ENCODE measurements at places on chromosomes 7 and 10. TPM values are rescaled to one million over a fixed set of nuclear protein-coding genes. Genes with fewer than 3 reads are reported as not detected.

GRCh38 chr7:45092931-45093235 is 4.1 kb upstream of the NACAD start:
- H3K27me3 ChIP-seq, result no peaks in the 10 kb centered on the region
- DNase-seq, result no peak
- H3K4me1 ChIP-seq, result peaks cover 21% of the 10 kb centered on the region
- no peak overlapping the region for H3K4me3 ChIP-seq
- peak overlapping the region; percentile 32 for H3K27ac ChIP-seq
- H3K36me3 ChIP-seq, result no peaks in the 10 kb centered on the region

The IDE gene
- total RNA-seq, result 41.2 TPM

DNA sequence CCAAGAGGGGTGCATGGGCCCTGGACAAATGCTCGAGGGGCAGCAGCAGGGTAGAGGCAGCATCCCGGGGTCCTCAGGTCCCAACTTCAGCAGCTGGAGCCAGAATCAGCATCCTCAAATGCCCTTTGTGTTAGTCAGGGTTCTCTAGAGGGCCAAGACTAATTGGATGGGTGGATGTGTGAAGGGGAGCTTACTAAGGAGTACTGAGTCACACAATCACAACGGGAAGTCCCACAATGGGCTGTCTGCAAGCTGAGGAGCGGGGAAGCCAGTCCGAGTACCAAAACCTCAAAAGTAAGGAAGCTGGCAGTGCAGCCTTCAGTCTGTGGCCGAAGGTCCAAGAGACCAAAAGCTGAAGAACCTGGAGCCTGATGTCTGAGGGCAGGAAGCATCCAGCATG is 162.9 kb upstream of the TCERG1L start:
- no peak for DNase-seq
- no peaks in the 10 kb centered on the region for H3K4me1 ChIP-seq
- no peak overlapping the region for H3K27ac ChIP-seq
- H3K27me3 ChIP-seq, result peaks cover 6% of the 10 kb centered on the region
- no peaks in the 10 kb centered on the region for H3K36me3 ChIP-seq

The AQP1 gene
- total RNA-seq, result 4.8 TPM

DNA sequence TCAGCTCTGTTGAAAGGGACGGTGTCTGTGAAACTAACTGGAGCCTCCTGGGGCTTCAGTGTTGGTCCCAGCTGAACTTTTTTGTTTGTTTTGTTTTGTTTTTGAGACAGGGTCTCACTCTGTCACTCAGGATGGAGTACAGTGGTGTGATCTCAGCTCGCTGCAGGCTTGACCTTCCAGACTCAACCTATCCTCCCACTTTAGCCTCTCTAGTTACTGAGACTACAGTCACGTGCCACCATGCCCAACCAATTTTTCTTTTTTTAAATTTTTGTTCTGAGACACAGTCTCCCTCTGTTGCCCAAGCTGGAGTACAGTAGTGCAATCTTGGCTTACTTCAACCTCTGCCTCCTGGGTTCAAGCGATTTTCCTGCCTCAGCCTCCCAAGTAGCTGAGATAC is 13.4 kb upstream of the DNAJB6 start:
- H3K27ac ChIP-seq, result no peak overlapping the region
- H3K36me3 ChIP-seq, result no peaks in the 10 kb centered on the region
- no peaks in the 10 kb centered on the region for H3K27me3 ChIP-seq
- no peak for DNase-seq

GRCh38 chr10:62554632-62555199 is 180.5 kb downstream of the ZNF365 start:
- H3K4me3 ChIP-seq, result no peak overlapping the region
- no peak overlapping the region for H3K27ac ChIP-seq
- H3K27me3 ChIP-seq, result peaks cover 4% of the 10 kb centered on the region
- H3K36me3 ChIP-seq, result no peaks in the 10 kb centered on the region

GRCh38 chr10:51972733-51973346 is 273.4 kb upstream of the CSTF2T start:
- H3K4me3 ChIP-seq, result no peak overlapping the region
- no peaks in the 10 kb centered on the region for H3K4me1 ChIP-seq
- H3K27me3 ChIP-seq, result no peaks in the 10 kb centered on the region
- DNase-seq, result no peak

GRCh38 chr7:122140918-122141317 is 3.1 kb downstream of the AASS start:
- no peaks in the 10 kb centered on the region for H3K27me3 ChIP-seq
- H3K4me3 ChIP-seq, result no peak overlapping the region
- H3K36me3 ChIP-seq, result no peaks in the 10 kb centered on the region
- no peak for DNase-seq
- H3K4me1 ChIP-seq, result peaks cover 11% of the 10 kb centered on the region

The CFAP43 gene
- total RNA-seq, result 6.0 TPM

GRCh38 chr7:105408791-105409410 is 20.2 kb upstream of the SRPK2 start:
- H3K27me3 ChIP-seq, result no peaks in the 10 kb centered on the region
- H3K36me3 ChIP-seq, result no peaks in the 10 kb centered on the region
- no peak for DNase-seq
- no peak overlapping the region for H3K4me3 ChIP-seq

GRCh38 chr10:123559823-123560092 is 106.4 kb upstream of the GPR26 start:
- no peaks in the 10 kb centered on the region for H3K36me3 ChIP-seq
- H3K27ac ChIP-seq, result no peak overlapping the region
- peaks cover 18% of the 10 kb centered on the region for H3K27me3 ChIP-seq
- H3K4me1 ChIP-seq, result no peaks in the 10 kb centered on the region

The CYP2C19 gene
- total RNA-seq, result not detected

The FGF8 gene
- total RNA-seq, result not detected

- no peak for DNase-seq
- no peaks in the 10 kb centered on the region for H3K36me3 ChIP-seq
- H3K27me3 ChIP-seq, result no peaks in the 10 kb centered on the region
These were observed 1.1 kb downstream of the SP4 start for GRCh38 chr7:21429021-21429420.

The FAM53B gene
- 9.8 TPM for total RNA-seq

- H3K36me3 ChIP-seq, result no peaks in the 10 kb centered on the region
- H3K4me3 ChIP-seq, result no peak overlapping the region
- H3K27ac ChIP-seq, result no peak overlapping the region
- H3K27me3 ChIP-seq, result no peaks in the 10 kb centered on the region
These were observed 21.7 kb upstream of the OR2A5 start for GRCh38 chr7:144027070-144027469.

The UCMA gene
- not detected for total RNA-seq

- H3K27ac ChIP-seq, result peak overlapping the region; percentile 68
- peaks cover 48% of the 10 kb centered on the region for H3K4me1 ChIP-seq
- no peaks in the 10 kb centered on the region for H3K27me3 ChIP-seq
- no peak overlapping the region for H3K4me3 ChIP-seq
- no peaks in the 10 kb centered on the region for H3K36me3 ChIP-seq
These were observed 66.1 kb upstream of the ABLIM1 start for GRCh38 chr10:114723991-114724715.

GRCh38 chr10:96645191-96645721 is 58.4 kb upstream of the TM9SF3 start:
- DNase-seq, result no peak
- H3K4me3 ChIP-seq, result no peak overlapping the region
- no peaks in the 10 kb centered on the region for H3K36me3 ChIP-seq
- no peaks in the 10 kb centered on the region for H3K27me3 ChIP-seq
- H3K4me1 ChIP-seq, result peaks cover 25% of the 10 kb centered on the region

- no peaks in the 10 kb centered on the region for H3K4me1 ChIP-seq
- no peak overlapping the region for H3K27ac ChIP-seq
- no peaks in the 10 kb centered on the region for H3K36me3 ChIP-seq
- DNase-seq, result no peak
These were observed 242.1 kb downstream of the CDC14C start for GRCh38 chr7:49166441-49166840.

DNA sequence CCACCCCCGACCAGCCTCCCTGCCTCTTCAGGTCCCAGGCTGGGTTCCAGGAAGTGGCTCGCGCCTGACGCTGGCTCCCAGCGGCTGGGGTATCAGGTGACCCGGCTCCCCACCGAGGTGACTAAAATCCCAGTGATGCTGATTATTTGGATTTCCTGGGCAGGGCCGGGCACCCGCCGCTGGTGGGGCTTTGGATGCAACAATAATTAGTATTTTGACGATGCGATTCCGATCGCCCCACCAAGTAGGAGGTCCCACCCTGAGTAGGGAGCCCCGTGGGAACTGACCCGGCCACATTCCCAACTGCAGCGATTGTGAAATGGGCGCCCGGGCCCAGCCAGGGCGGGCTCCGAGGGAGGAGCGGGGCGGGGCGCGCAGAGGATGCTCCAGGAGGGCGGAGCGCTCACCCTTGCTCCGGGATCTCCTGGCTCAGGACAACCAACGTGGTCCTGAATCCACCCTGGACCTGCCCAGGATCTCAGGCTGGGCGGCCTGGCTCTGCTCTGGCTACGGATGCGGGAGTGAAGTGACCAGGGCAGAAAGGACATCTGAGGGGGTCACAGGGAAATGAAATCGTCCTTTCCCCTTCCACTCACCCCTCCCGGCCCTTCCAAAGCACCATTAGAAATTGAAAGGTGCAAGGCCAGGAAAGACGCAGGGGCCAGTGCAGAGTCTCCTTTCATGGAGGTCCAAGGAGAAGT is 32.6 kb downstream of the DUSP5 start:
- H3K36me3 ChIP-seq, result no peaks in the 10 kb centered on the region
- H3K27ac ChIP-seq, result peak overlapping the region; percentile 88
- H3K4me3 ChIP-seq, result peak overlapping the region; percentile 38
- DNase-seq, result peak; percentile 81
- peaks cover 49% of the 10 kb centered on the region for H3K4me1 ChIP-seq
- no peaks in the 10 kb centered on the region for H3K27me3 ChIP-seq

The NHLRC2 gene
- 22.8 TPM for total RNA-seq

The EFCAB10 gene
- not detected for total RNA-seq

- no peaks in the 10 kb centered on the region for H3K4me1 ChIP-seq
- H3K36me3 ChIP-seq, result no peaks in the 10 kb centered on the region
- H3K27me3 ChIP-seq, result no peaks in the 10 kb centered on the region
- no peak overlapping the region for H3K4me3 ChIP-seq
- no peak overlapping the region for H3K27ac ChIP-seq
These were observed 145.7 kb upstream of the SH2B2 start for GRCh38 chr7:102140952-102141370.

- no peak overlapping the region for H3K4me3 ChIP-seq
- no peaks in the 10 kb centered on the region for H3K4me1 ChIP-seq
- 0 out of 2 replicates have a peak, but pooled peaks cover 5% of the 10 kb centered on the region for H3K36me3 ChIP-seq
- no peaks in the 10 kb centered on the region for H3K27me3 ChIP-seq
- no peak for DNase-seq
These were observed 43.7 kb upstream of the DGKI start for GRCh38 chr7:137890449-137890921.

The NOLC1 gene
- 58.3 TPM for total RNA-seq

DNA sequence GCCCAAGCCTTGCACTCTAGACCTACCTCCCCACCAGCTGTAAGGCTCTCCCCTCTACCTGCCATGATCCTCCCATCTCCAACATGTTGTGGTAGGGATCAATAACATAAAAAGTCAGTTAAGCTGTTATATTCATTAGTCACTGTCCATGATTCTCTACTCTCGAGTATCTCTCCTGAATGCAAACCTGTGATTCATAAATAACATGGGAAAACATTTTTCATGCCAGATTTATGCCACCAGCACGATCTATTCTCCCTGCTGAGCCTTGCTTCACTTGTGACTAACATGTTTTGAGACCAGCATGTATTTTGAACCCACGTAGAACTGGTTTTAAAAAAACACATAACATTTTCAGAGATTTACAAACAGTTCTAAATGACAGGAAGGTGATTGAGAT is 30.3 kb downstream of the TMEM168 start:
- no peak for DNase-seq
- no peaks in the 10 kb centered on the region for H3K27me3 ChIP-seq
- no peak overlapping the region for H3K4me3 ChIP-seq
- H3K4me1 ChIP-seq, result no peaks in the 10 kb centered on the region

- no peak overlapping the region for H3K27ac ChIP-seq
These were observed 21.4 kb downstream of the LANCL2 start for GRCh38 chr7:55386541-55386940.

- H3K36me3 ChIP-seq, result no peaks in the 10 kb centered on the region
- H3K27ac ChIP-seq, result peak overlapping the region; percentile 99
- no peak overlapping the region for H3K4me3 ChIP-seq
- no peak for DNase-seq
- H3K27me3 ChIP-seq, result no peaks in the 10 kb centered on the region
These were observed 19.6 kb upstream of the SMNDC1 start for GRCh38 chr10:110324201-110324804.

DNA sequence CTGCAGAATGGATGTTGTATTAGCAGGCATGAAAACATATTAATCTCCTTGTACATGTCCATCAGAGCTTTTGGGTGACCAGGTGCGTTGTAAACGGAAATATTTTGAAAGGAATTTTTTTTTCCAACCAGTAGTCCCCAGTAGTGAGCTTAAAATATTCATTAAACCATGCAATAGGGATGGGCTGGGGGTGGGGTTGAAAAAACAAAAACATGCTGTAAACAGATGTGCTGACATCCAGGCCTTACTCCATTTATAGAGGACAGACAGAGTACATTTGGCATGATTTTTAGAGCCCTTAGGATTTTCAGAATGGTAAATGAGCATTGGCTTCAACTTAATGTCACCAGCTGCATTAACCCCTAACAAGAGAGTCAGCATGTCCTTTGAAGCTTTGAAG is 50.2 kb downstream of the PTPN12 start:
- DNase-seq, result no peak
- no peaks in the 10 kb centered on the region for H3K27me3 ChIP-seq
- no peak overlapping the region for H3K27ac ChIP-seq
- H3K36me3 ChIP-seq, result peaks cover 38% of the 10 kb centered on the region
- H3K4me1 ChIP-seq, result no peaks in the 10 kb centered on the region

DNA sequence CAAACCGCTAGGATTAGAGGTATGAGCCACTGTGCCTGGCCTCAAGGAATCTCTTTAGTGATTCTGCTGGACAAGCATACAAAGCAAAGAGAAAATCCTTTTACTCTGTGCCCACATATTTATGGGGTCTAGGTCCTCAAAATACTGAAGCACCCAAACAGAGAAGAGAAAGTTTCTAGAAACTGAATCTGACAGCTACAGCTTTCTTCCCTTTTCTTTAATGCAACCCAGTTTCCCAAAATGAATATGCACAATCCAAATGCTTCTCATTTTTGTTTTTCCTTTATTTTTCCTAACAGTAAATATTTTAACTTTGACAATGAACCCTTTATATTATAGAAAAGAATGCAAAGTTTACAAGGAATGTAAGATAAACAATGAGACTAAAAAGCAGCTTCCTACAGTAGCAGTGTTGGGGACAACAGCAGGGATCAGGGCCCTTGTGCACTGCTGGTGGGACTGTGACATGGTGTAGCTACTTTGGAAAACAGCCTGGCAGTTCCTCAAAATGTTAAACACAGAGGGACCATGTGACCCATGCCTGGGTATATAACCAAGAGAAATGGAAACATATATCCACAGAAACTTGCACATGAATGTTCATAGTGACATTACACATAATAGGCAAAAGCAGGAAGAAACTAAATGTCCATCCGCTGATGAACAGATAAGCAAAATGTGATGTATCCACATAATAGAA is 325.2 kb downstream of the PRPF18 start:
- H3K27ac ChIP-seq, result no peak overlapping the region
- DNase-seq, result no peak
- H3K4me1 ChIP-seq, result no peaks in the 10 kb centered on the region

DNA sequence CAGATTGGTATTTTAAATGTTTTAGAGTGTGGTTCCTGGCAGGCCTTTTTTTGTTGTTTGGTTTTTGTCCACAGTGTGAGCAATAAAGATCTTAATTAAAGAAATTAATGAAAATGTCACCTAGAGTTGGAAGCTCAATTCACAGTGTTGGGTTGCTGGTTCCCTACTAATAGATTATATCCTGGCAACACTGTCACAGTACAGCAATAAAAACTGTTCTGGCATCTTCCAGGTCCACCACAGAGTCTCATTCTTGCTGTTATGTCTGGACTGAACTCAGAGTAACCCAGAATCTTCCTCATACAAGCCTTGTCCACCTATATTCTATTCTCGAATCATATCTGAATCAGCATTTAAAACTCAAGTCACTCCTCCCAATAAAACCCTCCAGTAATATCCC is 212.4 kb upstream of the LRRTM3 start:
- H3K4me3 ChIP-seq, result no peak overlapping the region
- H3K36me3 ChIP-seq, result no peaks in the 10 kb centered on the region
- H3K27ac ChIP-seq, result no peak overlapping the region
- no peak for DNase-seq
- no peaks in the 10 kb centered on the region for H3K4me1 ChIP-seq
